ENCODE measurements at places on chromosomes 16 and 17.

- DNase-seq = no peak
These were observed 8.8 kb downstream of the RPL19 start for GRCh38 chr17:39208893-39209292.

- no peak for DNase-seq
These were observed 28.0 kb downstream of the NQO1 start for GRCh38 chr16:69698404-69698803.

GRCh38 chr17:43314611-43315011 is 80.8 kb upstream of the RNU2-1 start:
- DNase-seq = no peak

- no peak for DNase-seq
These were observed 23.0 kb downstream of the TSPOAP1 start for GRCh38 chr17:58305626-58306025.

GRCh38 chr17:68394608-68395331 is 62.5 kb downstream of the WIPI1 start:
- DNase-seq = no peak

GRCh38 chr16:49788986-49789385 is 66.9 kb downstream of the ZNF423 start:
- DNase-seq = no peak

DNA sequence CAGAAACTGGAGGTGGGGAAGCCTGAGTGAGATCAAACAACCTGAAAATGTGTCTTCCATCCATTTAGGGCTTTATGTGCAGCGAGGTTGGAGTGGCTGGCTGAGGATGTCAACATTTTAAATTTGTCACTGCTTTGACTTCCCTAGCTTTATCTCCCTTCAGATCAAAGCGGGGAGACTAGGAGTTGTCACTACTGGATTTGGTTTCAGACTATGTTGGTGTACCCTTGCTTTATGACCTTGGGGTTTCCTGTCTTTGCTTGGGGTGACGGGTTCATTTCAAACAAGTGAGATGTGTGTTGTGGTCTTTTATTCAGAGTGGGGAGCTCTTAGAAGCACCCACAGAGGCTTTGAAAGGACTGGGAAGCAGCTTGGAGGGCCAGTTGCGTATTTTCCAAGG is 25.6 kb downstream of the MSI2 start:
- no peak for DNase-seq

DNA sequence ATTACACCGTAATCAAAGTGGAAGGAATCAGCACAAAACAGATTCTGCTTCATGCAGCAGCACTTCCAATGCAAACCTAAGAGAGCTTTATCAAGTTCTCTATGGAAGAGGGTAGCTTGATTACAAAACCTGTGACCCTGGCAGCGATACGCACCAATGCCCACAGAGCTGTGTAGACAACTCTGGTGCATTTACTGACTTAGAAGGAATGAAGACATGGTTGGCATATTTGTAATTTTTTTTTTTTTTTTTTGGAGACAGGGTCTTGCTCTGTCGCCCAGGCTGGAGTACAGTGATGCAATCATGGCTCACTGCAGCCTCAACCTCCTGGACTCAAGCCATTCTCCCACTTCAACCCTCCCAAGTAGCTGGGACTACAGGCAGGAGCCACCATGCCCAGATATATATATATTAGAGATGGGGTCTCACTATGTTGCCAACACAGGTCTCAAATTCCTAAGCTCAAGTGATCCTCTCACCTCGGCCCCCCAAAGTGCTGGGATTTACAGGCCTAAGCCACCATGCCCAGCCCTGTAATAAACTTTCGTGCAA is 49.4 kb downstream of the XPO6 start:
- DNase-seq = no peak

GRCh38 chr16:75801307-75801706 is 75.0 kb upstream of the CPHXL start:
- DNase-seq = no peak

DNA sequence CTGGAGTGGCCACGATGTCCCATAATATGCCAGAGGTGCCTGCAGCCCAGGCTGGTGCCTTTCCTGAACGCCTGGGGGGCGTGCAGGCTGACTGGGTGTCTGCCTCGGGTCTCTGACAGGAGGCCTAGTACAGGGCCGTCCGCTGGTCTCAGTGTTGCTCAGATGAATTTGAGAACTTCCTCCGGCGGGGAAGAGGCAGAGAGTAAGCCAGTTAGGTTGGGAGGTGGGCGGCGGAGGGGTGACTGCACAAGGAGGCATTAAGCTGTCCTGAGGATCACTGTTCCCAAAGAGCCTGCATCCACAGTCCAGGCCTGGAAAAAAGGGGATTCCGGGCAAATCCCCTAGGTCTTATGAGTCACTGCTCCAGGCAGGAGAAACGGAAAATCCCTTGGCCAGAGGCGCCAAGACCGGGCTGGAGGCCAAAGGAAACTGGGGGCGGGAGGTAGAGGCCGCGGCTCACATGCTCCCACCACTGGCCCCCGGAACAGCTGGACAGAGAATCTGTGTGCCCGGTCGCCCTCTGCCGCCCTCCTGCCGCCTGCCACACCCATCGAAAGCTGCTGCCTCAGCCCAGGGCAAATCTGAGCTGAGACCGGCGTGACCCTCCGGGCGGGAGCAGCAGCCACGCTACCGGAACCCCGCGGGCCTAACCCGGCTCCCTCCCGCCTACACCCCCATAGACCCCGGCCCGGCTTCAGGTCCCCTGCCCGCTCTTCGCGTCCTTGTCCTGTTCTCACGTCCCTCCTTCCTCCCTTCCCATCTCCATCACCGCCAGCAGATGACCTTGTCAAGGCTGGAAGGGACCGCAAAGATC is 1.2 kb downstream of the TRIM47 start:
- DNase-seq = no peak

GRCh38 chr16:11784038-11784369 is 13.1 kb downstream of the ZC3H7A start:
- no peak for DNase-seq

GRCh38 chr16:14354561-14355351 is 275.3 kb downstream of the PARN start:
- peak; percentile 60 for DNase-seq

GRCh38 chr16:66369055-66369592 is 2.6 kb downstream of the CDH5 start:
- no peak for DNase-seq

- DNase-seq = no peak
These were observed 22.3 kb downstream of the ACTG1 start for GRCh38 chr17:81489998-81490992.

DNA sequence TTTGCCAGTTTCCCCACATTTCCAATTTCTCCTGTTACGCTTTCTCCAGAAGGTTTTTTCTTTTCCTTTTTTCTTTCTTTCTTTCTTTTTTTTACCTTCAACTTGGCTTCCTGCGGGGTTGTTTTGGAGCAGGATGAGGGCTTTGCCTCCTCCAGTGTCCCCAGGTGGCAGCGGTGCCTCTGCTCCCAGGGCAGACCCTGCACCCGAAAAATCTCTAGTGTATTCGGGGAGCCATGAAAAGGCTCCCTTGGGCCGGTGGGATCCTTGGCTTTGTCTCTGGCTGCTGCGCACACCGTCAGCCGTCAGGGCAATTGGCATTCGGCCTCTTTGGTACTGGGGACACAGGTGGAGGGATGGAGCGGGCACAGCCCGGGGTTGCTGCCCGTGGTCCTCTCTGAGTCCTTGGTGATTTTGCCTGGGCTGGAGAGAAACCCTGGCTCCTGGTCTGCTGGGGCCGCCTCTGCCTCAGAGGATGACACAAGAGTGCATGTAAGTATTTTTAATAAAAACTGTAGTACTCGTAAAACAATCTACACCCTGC is 846 bp downstream of the ITGB3 start:
- no peak for DNase-seq

DNA sequence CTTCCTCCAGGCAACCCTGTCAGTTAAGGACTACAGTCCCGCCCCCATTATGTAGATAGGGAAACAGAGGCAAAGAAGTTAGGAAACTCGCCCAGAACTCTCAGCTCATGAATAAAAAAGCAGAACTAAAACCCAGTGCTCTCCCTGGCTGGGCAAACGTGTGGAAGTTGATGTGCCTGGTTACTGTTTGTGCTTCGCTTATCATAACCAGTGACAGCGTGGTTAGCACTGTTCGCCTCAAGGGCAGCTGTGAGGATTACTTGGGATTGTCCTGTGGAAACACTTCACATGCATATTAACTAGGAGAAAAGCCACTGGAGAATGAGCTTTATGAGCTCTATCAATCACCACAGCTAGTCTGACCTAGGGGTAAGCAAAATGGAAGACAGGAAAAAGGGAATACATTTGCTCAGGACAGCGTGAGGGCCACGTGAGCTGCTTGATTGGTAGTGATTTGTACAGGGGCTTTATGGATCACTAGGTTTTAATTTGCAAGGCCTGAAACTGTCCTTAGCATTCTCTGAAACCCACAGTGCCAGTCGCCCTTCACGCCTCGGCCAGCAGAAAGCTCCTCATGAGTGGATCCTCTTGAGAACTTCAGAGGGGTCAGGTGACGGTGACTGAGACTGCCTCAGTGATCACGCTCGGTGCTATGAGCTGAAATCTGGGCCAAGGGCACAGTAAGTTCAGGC is 19.9 kb downstream of the CYB5D2 start:
- no peak for DNase-seq

- DNase-seq = no peak
These were observed 708 bp downstream of the BAIAP2 start for GRCh38 chr17:81035521-81036196.

DNA sequence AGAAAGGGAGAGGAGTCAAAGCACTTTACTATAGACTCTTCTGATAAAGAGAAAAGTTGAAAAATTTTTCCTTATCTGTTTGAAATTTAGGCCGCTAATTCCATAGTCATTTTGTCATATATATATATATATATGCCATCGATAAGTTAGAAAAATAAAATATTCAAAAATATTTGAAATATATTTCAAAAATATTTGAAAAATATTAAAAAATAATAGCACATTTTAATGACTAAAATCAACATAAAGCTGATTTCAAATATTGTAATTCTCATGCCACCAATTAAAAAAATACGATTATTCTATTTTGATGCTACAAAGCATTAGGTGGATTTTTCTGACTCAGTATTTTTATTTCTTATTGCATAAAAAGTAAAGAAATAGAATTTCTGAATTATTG is 87.1 kb downstream of the KIF2B start:
- DNase-seq = no peak

DNA sequence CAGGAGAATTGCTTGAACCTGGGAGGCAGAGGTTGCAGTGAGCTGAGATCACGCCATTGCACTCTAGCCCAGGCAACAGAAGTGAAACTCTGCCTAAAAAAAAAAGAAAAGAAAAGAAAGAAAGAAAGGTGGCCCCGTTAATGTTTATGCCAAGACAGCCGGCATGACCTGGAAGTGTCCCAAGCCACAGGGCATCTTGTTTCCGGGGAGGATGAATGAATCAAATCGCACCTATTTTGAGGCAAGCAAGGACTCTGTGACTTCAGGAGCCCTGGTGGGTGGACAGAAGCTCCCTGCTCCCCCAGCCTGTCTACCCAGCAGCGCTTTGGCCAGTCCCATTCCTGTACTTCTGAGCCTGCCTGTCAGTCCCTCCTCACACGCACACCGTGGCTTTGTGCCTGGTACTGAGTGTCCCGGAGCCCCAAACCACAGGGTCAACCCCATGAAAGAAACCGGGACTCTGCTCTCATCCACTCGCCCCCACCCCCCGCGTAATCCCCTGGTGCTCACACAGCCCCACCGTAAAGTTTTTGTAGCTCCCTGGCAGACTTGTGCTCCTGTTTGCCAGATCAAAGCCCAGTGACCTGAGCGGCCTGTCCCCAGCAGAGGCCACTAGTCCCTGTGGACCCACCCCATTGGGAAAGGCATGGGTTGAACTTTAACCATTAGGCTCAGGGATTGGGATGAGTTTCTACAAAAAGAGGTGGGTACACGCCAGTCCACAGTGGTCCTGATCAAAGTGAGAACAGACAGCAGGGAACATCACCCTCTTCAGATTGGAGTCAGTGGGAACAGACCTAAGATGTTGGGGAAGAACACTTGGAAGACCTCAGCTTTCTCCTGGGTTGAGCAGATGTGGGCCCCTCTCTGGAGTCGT is 19.3 kb downstream of the CD2BP2 start:
- no peak for DNase-seq

DNA sequence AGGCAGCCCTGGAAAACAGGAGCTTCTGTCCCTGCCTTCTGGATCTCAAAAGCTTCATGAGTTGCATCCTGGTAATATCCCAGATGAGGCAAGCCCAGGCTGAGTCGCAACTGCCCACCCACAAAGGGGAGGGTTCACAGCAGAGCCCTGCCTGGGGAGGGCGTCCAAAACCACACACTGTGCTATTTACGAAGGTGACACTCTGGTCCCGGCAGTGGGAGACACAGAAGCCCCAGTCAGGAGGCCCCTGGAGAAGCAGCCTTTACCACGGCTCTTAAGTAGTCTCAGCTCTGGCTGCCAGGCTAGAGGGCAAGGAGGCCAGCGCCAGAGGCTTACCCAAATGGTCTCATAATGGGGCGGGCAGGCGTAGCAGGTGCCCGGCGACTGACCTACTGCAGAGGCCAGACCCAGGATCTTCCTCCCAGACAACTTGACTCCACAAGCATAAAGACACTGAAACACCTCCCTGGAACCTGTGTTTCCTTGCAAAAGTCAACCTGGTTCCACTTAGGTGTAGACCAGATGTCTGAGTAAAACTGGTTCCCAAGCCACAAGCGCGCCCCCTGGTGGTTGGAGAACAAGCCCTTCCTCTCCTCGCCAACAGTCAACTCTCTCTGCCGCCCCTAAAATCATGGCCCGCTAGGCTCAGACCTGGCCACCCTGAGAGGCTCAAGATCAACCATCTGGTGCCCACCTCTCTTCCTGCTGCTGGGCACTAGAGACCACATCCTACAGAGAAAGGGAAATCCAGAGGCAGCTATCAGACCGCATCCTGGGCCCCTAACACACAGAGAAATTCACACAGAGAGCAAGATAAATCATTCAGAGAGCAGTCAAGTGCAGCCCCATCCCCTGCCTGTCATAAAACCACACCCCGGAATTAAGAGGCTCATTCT is 5.2 kb downstream of the AXIN2 start:
- peak; percentile 94 for DNase-seq

DNA sequence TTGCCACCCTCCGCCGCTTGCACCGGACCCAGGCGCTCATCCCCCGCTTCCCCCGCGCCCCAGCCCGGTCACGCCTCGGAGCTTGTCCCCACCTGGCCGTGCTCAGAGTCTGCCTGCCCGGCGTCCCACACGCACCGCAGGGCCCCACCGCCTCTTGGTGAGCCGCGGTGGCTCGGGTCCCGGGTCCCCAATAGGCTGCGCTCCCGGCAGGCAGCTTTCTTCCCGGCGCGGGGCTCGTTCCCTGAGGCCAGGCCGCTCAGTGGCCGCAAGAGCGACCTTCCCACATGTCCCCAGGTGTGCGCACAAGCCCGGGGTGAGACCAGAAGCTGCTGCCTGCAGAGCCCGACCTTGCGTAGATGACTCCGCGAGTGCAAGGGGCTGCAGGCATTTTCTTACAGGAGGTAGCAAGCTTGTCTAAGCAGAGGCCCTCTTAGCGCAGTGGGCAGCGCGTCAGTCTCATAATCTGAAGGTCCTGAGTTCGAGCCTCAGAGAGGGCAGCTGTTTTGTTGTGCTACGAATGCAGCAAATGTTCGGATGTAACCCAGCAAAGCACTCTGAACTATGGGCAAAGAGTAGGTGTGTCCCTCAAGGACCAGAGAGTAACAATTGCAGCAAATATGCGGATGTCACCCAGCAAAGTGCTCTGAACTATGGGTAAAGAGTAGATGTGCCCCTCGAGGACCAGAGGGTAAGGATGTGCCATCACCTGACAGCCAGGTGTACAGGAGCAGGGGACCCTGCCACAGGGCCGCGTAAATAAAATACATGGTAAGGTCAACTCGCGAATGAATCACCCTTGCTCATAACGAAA is 15.6 kb downstream of the TLE7 start:
- DNase-seq = peak; percentile 28

Data from stimulated activated CD4-positive, alpha-beta T cell treated with anti-CD3 and anti-CD28 coated beads, Interleukin-4, amount 100 ng/mL, for 24 hours (primary cell).